ENCODE measurements at places on chromosomes 2 and 18.

- no peak for DNase-seq
Observed at GRCh38 chr2:235063471-235063961, 111.7 kb downstream of the SH3BP4 start.

GRCh38 chr2:230648356-230648755 is 64.3 kb upstream of the CAB39 start:
- DNase-seq: no peak

DNA sequence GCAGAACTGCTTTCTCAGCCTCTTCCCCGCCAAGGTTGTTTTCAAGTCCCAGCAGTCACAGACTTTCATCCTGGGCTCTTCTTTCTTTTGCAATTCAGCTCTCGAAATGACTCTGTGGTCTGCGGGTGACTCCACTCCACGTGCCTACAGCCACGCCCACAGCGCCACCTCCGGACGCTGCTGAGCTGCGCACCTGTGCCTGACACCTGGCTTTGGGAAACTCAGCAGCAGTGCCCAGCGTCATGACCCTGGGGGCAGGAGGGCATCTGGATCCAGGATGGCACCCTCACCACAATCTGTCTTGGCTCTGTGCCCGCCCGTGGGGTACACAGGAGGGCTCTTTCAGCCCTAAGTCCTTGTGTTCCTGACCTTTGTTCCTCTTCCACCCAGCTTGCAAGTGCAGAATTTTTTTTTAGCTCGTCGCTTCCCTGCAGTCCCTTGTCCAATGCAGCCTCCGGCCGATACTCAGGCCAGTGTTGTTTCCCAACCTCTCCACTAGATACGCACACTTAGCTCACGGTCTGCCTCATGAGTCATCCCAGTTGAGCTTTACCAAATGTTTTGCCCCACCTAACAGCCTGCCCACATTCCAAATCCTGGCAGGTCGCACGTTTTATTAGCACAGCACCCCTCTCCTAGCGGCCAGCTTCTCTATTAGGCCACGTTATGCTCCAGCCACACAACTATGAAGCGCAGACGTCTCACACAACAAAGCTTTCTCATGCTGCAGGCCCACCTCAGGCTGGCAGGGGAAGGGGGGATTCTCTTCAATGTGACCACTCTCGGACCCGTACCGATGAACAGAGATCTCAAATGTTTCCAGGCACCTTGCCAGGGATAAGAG is 6.5 kb upstream of the CAPN10 start:
- DNase-seq: peak; percentile 92

DNA sequence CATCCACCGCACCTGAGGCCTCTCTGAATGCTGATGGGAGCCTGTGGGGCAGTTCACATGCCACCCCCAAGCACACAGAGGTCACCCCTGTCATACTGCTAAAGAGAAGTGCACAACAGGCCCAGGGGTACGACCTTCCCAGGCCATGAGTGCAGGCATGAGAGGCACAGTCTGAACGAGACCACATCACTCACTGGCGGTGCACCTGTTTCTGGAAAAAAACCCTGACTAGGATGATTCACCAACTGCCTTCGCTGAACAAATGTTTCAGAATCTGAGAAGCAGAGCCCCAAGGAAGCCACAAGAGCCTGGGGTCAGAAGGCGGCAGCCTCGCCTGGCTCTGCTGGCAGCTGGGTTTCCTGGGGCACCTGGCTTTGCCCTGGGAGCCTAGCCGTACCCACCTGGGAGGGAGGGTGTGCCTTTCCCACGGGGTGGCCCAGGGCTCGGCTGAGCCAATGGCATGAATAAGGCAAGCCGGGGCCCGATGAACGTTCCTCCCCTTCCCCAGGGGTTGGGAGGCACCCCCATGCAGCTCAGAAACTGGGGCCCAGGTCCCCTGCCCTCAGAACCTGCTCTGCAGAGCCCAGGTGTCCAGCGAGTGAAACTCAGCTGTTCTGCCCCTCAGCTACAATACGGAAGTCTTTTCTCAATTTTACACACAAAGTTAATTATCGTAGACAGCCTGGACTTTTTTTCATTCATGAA is 73.8 kb downstream of the HDAC4 start:
- DNase-seq: peak; percentile 16

- DNase-seq: peak; percentile 93
Observed at GRCh38 chr2:234425639-234426603, 71.0 kb downstream of the ARL4C start.

DNA sequence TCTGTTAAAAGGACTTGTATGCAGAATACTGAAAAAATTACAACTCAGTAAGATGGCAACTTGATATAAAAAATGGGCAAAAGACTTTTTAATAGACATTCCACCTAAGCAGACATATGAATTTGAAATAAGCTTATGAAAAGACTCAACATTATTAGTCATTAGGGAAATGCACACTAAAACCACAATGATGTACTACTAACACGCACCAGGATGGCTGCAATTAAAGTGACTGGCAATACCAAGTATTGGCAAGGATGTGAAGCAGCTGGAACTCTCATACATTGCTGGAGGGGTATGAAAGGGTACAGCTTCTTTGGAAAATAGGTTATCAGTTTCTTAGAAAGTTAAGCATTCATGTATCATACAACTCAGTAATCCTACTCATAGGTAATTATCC is 3.2 kb upstream of the ENOSF1 start:
- no peak for DNase-seq

- peak; percentile 21 for DNase-seq
Observed at GRCh38 chr2:201507725-201508124, 56.2 kb downstream of the STRADB start.

DNA sequence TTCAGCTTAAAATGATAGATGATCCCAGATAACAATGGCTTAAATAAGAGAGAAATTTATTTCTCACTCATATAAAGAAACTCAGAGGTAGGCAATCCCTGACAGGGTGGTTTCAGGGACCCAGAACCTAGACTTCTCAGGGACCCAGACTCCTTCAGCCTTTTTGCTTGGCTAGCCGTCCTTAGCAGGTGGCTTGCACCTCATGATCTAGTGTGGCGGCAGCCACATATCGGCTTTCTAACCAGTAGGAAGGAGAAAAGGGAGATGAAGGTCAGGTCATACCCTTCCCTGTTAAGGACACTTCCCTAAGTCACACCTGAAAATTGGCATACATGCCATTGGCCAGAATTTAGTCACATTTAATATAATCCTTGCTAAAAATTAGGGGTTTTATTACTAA is 18.4 kb downstream of the VSNL1 start:
- no peak for DNase-seq

- DNase-seq: no peak
Observed at GRCh38 chr2:231709636-231709980, 1.3 kb downstream of the PTMA start.

GRCh38 chr2:3168230-3168891 is 209.3 kb downstream of the EIPR1 start:
- no peak for DNase-seq

GRCh38 chr2:13676269-13676668 is 956.2 kb upstream of the LRATD1 start:
- no peak for DNase-seq

DNA sequence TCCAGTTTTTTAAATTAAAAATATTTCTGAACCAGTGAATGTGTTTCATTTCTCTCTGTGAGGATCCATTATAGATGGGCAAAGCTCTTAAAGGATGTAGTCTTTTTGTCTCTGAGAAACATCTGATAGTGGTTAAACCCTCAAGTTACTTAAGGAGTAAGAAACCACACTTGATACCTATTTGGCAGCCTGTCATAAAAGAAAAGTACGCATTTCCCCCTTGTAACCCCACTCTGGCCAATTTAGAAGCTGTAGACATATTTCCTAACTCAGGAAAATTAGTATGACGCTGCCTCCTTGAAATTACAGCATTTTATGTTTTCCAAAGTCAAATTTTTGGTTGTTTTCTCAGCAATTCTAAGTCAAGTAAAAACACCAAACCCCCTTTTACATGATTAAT is 2.0 kb downstream of the STAT4 start:
- DNase-seq: no peak

DNA sequence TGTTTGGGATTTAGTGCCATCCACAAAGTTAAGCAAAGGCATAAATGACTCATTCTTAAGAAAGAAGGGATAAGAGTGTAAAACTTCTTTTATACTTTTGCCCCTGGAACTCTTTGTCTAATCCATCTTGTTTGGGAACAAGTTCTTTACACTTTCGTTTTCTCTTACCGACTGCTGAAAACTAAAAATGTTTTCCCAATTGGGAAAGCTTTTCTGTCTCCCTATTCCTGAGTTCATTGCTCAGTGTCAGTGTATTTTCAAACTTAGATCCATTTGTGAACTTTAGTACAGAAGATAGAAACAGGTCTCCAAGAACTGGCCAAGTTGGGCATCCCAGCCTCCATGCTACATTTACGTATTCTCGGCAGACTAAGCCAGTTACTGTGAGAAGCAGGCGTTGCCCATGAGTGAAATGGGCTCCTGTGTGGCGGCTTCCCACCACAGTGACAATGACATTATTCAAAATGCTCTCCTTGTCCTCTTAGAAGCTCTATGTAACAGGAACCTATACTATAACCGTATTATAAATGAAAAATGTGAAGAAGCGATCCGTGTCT is 51.7 kb downstream of the TGOLN2 start:
- DNase-seq: no peak

DNA sequence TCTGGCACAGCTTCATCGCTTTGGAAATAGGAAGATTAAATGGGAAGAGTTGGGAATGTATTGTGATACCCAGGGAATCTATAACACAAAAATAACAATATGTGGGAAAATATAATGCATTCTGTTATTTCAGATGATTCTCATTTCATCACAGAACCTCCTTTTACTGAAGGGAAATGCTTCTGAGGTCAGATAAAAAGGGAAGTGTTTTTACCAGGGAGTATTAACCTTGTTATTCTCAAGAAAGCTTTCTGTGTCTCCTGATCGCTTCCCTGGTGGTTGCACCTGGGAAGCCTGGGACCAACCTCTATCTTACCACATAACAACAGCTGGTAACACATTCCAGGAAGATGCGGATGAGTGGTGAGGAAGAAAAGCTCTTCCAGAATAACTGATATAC is 47.2 kb downstream of the SCG2 start:
- no peak for DNase-seq

- DNase-seq: no peak
Observed at GRCh38 chr18:54860941-54861340, 32.7 kb downstream of the RAB27B start.

GRCh38 chr2:47072728-47073191 is 82.3 kb downstream of the STPG4 start:
- DNase-seq: peak; percentile 94

DNA sequence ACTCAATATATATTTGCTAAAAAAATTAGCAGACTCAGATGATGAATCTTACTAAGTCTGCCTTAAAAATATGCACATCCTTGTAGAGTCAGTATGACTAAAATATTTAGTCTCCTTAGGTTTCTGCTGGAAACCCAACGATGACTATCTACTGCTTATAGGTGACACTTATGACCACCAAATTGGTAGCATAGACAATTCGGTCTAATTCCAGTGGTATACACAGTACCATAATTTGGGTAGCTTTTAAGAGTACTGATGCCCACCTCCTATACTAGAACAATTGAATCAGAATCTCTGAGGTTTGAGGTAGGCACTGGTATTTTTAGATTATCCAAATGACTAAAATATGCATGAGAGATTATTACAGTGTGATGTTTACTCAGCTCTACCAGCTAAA is 740.8 kb upstream of the ZEB2 start:
- no peak for DNase-seq

DNA sequence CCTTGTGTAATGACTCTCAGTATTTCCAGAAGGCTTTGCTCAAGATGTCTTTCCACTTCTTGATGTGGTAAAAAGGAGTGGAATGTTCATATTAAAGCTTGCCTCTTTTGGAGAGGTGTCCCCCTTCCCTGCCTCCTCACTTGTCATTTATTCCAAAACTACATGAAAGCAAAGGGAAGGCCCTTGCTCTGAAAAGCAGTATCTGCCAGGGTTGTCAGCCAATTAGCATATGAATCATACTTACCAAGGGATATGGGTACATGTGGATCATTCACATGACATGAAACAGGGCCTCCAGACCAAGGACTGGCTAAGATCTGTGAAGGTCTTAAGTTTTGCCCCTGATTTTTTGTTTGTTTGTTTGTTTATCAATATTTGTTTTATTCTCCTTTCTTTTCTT is 31.3 kb downstream of the ANXA4 start:
- DNase-seq: no peak

- DNase-seq: no peak
Observed at GRCh38 chr2:9918275-9918674, 33.2 kb upstream of the GRHL1 start.

DNA sequence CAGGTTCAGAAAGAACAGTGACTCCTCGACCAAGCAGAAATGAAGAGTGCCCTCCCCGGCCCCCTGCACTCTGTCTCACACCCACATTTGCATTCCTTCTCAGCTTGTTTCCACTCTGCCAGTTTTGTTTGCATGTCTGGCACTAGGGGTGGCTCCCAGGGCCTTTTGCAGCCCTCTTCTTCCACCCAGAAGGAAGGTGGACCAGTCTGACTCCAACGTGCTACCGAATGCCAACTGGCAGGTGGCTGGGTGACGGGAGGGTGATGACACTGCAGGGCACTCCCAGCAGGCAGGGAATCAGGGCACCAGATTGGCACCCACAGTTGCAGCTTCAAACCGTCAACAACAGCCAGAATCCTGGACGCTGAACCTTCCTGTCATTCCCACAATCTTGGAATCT is 371.1 kb downstream of the TXNL1 start:
- no peak for DNase-seq

DNA sequence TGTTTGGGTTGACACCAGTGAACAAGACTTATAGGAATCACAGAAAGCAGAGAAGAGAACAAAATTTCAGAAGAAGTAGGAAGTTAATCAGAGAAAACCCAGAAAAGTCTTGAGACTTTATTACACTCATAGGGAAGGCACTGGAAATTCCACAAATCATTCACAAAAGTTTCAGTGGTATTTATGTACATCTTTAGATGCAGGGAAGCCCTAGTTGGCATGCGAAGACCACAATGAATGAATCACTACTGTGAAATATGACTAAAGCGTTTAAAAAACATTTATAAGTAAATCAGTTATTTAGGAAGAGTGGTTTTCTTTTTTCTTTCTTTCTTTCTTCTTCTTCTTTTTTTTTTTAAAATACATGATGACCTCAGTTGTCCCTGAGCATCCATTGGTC is 105.1 kb downstream of the NUP35 start:
- no peak for DNase-seq

DNA sequence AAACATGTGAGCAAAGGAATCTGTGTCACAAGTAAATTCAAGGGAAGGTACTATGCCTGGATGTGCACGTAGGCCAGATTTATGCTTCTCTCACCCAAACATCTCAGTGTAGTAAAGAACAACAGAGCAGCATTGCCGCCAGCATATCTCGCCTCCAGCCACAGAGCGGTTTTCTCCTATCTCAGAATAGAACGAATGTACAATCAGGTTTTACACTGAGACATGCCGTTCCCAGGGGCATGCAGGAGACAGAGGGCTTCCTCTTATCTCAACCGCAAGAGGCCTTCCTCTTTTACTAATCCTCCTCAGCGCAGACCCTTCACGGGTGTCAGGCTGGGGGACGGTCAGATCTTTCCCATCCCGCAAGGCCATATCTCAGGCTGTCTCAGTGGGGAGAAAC is 175.3 kb downstream of the RPIA start:
- DNase-seq: peak; percentile 88

GRCh38 chr18:77522051-77522675 is 272.5 kb downstream of the GALR1 start:
- no peak for DNase-seq

GRCh38 chr2:67503066-67503795 is 106.1 kb downstream of the ETAA1 start:
- DNase-seq: no peak

Data from HL-60 (cell line).